ENCODE measurements at places on chromosomes 13 and 19. TPM values are rescaled to one million over a fixed set of nuclear protein-coding genes. Genes with fewer than 3 reads are reported as not detected.

- H3K4me3 ChIP-seq, result no peak overlapping the region
- no peaks in the 10 kb centered on the region for H3K27me3 ChIP-seq
Observed at GRCh38 chr19:55392820-55393761, 7.4 kb downstream of the RPL28 start.

GRCh38 chr13:39765801-39766463 is 110.5 kb downstream of the COG6 start:
- no peak overlapping the region for H3K4me3 ChIP-seq
- H3K36me3 ChIP-seq, result no peaks in the 10 kb centered on the region
- H3K27ac ChIP-seq, result no peak overlapping the region
- H3K27me3 ChIP-seq, result no peaks in the 10 kb centered on the region
- no peaks in the 10 kb centered on the region for H3K4me1 ChIP-seq

GRCh38 chr13:45219938-45220375 is 19.1 kb upstream of the KCTD4 start:
- H3K27me3 ChIP-seq, result no peaks in the 10 kb centered on the region
- H3K4me1 ChIP-seq, result peaks cover 3% of the 10 kb centered on the region
- peaks cover 7% of the 10 kb centered on the region for H3K36me3 ChIP-seq
- no peak for DNase-seq
- H3K4me3 ChIP-seq, result no peak overlapping the region

- H3K4me3 ChIP-seq, result no peak overlapping the region
Observed at GRCh38 chr19:22617614-22618320, 16.4 kb upstream of the ZNF492 start.

DNA sequence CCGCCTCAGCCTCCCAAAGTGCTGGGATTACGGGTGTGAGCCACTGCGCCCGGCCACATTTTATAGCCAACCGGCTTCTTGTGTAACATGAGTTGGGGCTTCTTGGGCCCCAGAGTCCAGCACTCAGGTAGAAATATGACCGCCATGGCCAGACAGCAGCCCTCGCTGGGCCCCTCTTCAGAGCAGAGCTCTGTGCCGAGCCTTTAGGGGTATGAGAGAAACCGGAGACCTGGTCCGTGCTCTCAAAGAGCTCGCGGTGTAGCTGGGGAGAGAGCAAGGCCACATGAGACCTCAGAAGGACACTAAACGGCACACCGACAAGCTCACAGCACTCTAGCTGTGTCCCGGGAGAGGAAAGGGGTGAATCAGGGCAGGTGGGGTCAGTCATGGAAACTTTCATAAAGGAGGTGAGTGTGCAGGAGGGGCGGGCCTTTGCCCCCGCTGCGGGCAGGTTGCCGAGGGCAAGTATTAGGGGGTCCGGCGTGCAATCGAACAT is 15.8 kb downstream of the ACTN4 start:
- DNase-seq, result no peak
- peaks cover 86% of the 10 kb centered on the region for H3K4me1 ChIP-seq
- no peak overlapping the region for H3K4me3 ChIP-seq

- H3K27ac ChIP-seq, result no peak overlapping the region
- no peaks in the 10 kb centered on the region for H3K27me3 ChIP-seq
- H3K4me3 ChIP-seq, result no peak overlapping the region
Observed at GRCh38 chr13:105336706-105337576, 1198.5 kb downstream of the EFNB2 start.

- no peaks in the 10 kb centered on the region for H3K36me3 ChIP-seq
- H3K27ac ChIP-seq, result no peak overlapping the region
- H3K27me3 ChIP-seq, result peaks cover 2% of the 10 kb centered on the region
- H3K4me1 ChIP-seq, result no peaks in the 10 kb centered on the region
- no peak overlapping the region for H3K4me3 ChIP-seq
Observed at GRCh38 chr13:97883396-97883795, 70.1 kb upstream of the IPO5 start.

DNA sequence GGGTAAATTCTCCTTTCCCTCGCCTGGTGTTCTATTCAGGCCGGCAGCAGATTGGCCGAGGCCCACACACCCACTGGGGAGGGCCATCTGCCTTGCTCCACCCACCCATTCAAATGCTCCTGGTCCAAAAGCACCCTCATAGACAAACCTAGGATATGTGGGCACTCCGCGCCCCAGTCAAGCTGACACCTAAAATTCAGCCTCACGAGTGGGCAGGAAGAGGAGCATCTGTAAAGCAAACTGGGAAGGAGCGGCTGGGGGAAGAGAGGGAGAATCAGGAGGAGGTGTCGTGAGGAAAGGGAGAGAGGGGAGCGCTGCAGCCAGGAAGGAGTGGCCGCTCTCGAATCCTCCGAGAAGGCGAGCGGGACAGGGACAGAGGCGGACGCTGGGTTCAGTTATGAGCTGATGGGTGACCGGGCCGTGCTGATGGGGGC is 136.9 kb downstream of the USP12 start:
- DNase-seq, result no peak
- peak overlapping the region; percentile 20 for H3K4me3 ChIP-seq
- peaks cover 23% of the 10 kb centered on the region for H3K27me3 ChIP-seq
- no peak overlapping the region for H3K27ac ChIP-seq

- H3K36me3 ChIP-seq, result no peaks in the 10 kb centered on the region
- H3K27ac ChIP-seq, result no peak overlapping the region
- peaks cover 18% of the 10 kb centered on the region for H3K27me3 ChIP-seq
- no peak for DNase-seq
- H3K4me3 ChIP-seq, result no peak overlapping the region
Observed at GRCh38 chr13:98665638-98665995, 86.9 kb downstream of the SLC15A1 start.

Gene SPTBN4
- total RNA-seq, result not detected

Gene NTN5
- 0.78 TPM for total RNA-seq

Gene PTPRH
- not detected for total RNA-seq

Gene PSG6
- total RNA-seq, result not detected
